K562 (cell line): ENCODE measurements at places on chromosomes 2 and 18. TPM values are rescaled to one million over a fixed set of nuclear protein-coding genes. Genes with fewer than 3 reads are reported as not detected.

DNA sequence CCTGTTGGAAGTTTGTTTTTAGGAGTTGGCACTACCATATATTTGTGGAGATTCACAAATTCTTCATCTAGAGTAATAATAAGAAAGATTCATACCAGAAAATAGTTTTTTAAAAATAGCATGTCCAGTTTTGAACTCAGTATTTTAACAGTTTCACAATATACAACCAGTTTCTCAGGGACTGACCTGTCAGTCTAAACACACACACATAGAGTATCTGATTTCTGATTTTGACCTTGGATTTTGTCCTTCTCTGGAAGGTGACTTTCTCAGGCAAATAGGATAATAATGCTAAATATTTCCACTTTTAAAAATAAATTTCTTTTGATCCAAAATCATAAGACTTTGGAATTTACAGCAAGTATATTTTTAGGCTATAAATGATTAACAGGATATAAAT is 32.0 kb downstream of the MFSD6 start:
- no peak overlapping the region for H3K4me3 ChIP-seq
- no peak overlapping the region for H3K27ac ChIP-seq
- no peak for DNase-seq
- H3K36me3 ChIP-seq, result no peaks in the 10 kb centered on the region

GRCh38 chr2:105056245-105056644 is 18.4 kb downstream of the MRPS9 start:
- no peaks in the 10 kb centered on the region; the same call in 1 of the 2 replicates for H3K4me1 ChIP-seq
- H3K4me3 ChIP-seq, result no peak overlapping the region
- H3K27ac ChIP-seq, result peak overlapping the region; percentile 3; the same call in 1 of the 3 replicates
- H3K36me3 ChIP-seq, result peaks cover 14% of the 10 kb centered on the region
- H3K27me3 ChIP-seq, result no peaks in the 10 kb centered on the region
- DNase-seq, result no peak

GRCh38 chr2:145692971-145693478 is 1173.1 kb upstream of the ZEB2 start:
- H3K36me3 ChIP-seq, result peaks cover 22% of the 10 kb centered on the region
- H3K27me3 ChIP-seq, result no peaks in the 10 kb centered on the region
- peaks cover 19% of the 10 kb centered on the region for H3K4me1 ChIP-seq
- peak overlapping the region; percentile 82 for H3K27ac ChIP-seq
- no peak overlapping the region for H3K4me3 ChIP-seq
- DNase-seq, result peak; percentile 65

DNA sequence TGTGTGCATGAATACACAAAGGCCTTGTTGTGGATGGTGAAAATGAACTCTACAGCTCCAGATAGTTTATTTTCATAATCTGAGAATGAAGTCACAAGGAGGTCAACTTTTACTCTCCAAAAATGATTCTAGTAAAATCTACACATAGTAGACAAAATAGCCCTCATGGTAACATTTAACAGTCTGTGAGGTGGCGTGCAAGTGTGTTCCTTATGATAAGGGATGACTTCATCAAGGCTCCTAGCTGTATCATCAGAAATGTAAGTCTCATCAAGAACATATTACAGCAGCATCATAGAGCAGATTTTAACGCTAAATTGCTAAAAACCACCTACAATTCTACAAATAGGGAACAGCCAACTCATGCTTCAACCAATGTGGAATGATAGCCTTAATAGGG is 72.3 kb upstream of the RIOK3 start:
- H3K27me3 ChIP-seq, result no peaks in the 10 kb centered on the region
- peak overlapping the region; percentile 35; the same call in 1 of the 3 replicates for H3K27ac ChIP-seq
- H3K4me1 ChIP-seq, result peaks cover 17% of the 10 kb centered on the region; the same call in 2 of the 3 replicates

DNA sequence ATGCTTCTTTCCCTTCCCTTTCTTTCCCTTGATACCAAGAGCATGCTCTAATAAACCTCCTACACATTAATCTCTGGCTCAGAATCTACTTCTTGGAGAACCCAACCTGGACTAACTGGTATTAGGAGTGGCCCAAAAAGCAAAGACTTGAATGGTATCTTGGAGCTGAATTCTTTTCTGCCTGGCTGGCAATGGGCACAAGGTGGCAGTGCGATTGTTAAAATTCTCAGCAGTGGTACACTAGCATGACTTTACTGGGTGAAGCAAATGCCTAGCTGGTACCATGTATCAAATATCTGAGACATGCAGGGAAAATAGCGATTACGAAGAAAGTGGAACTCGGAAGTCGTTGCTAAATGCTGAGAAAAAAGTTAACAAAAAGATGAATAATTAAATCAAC is 376.1 kb downstream of the XIRP2 start:
- H3K27me3 ChIP-seq, result no peaks in the 10 kb centered on the region
- no peak overlapping the region for H3K27ac ChIP-seq
- DNase-seq, result no peak
- H3K4me1 ChIP-seq, result no peaks in the 10 kb centered on the region
- H3K36me3 ChIP-seq, result no peaks in the 10 kb centered on the region

GRCh38 chr2:219434718-219435525 is at the start of gene SPEG:
SPEG (plus strand) TSS chr2:219434843; CDS start chr2:219434978, 135 bp downstream.
- H3K4me1 ChIP-seq, result peaks cover 23% of the 10 kb centered on the region
- H3K4me3 ChIP-seq, result no peak within 1 kb of the TSS
- no peak for DNase-seq
- H3K27ac ChIP-seq, result no peak within 1 kb of the TSS; the same call in 2 of the 3 replicates
- H3K27me3 ChIP-seq, result no peaks in the 10 kb centered on the region
- no peaks in the 10 kb centered on the region for H3K36me3 ChIP-seq

- H3K4me1 ChIP-seq, result no peaks in the 10 kb centered on the region
- H3K4me3 ChIP-seq, result no peak overlapping the region
- H3K27me3 ChIP-seq, result no peaks in the 10 kb centered on the region
- no peak for DNase-seq
- no peak overlapping the region for H3K27ac ChIP-seq
- no peaks in the 10 kb centered on the region for H3K36me3 ChIP-seq
Observed at GRCh38 chr18:66707473-66707872, 103.6 kb upstream of the CDH19 start.

DNA sequence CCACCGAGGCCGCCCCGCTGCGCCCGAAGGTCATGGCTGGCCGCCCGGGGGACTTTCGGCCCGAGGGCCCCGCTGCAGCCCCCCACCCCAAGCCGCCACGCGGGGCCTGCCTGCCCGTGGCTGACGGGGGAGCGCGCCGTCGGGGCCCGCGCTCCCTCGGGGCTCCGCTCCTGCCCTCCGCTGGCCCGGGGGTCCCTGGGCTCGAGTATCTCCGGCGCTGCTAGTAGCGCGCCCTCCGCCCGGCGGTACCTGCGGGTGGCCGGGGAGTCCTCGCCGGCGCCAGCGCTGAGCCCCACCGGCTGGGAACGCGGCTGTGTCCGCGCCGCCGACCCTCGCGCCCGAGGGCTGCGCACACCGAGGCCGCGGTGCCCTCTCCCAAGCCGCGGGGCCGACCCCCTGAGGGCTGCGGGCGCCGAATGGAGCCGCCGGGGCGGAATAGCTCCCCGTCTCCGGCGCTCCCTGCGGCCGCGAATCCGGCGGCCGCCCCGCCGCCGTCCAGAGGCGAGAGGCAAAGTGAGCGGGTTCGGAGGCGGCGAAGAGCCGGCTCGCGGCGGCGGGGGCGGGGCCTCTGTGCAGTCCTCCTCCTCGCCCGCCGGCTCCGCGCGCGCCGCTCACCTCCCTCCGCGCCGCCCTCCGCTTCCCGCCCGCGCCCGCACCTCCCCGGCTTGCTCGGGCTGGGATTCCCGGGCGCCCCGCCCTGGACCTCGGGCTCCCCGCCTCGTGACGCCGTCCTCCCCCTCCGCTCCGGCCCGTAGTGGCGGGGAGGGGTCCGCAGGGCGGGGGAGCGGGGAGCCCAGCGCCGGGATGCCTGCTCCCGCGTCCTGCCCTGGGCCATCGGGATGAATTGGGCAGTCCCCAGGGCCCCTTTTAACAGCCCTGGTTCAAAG is at the start of gene KCNG3:
KCNG3 (minus strand) TSS at position 515 of the 887 bp plus-strand sequence; CDS start at position 34, 481 bp downstream.
- H3K36me3 ChIP-seq, result no peaks in the 10 kb centered on the region
- H3K4me1 ChIP-seq, result peaks cover 17% of the 10 kb centered on the region
- peak; percentile 29 for DNase-seq
- H3K4me3 ChIP-seq, result peak within 1 kb of the TSS; percentile 36

- no peak overlapping the region for H3K27ac ChIP-seq
- H3K4me3 ChIP-seq, result no peak overlapping the region
Observed at GRCh38 chr2:44230378-44230777, 44.9 kb upstream of the SLC3A1 start.

GRCh38 chr2:68662466-68662865 is 19.1 kb downstream of the PROKR1 start:
- no peak overlapping the region for H3K27ac ChIP-seq
- no peak for DNase-seq
- no peaks in the 10 kb centered on the region for H3K27me3 ChIP-seq
- no peaks in the 10 kb centered on the region for H3K4me1 ChIP-seq
- H3K36me3 ChIP-seq, result no peaks in the 10 kb centered on the region

GRCh38 chr2:88481691-88482336 is 29.3 kb upstream of the FOXI3 start:
- H3K4me1 ChIP-seq, result no peaks in the 10 kb centered on the region; the same call in 1 of the 2 replicates
- H3K27ac ChIP-seq, result no peak overlapping the region
- H3K36me3 ChIP-seq, result no peaks in the 10 kb centered on the region
- H3K4me3 ChIP-seq, result no peak overlapping the region
- H3K27me3 ChIP-seq, result no peaks in the 10 kb centered on the region
- DNase-seq, result peak; percentile 9

DNA sequence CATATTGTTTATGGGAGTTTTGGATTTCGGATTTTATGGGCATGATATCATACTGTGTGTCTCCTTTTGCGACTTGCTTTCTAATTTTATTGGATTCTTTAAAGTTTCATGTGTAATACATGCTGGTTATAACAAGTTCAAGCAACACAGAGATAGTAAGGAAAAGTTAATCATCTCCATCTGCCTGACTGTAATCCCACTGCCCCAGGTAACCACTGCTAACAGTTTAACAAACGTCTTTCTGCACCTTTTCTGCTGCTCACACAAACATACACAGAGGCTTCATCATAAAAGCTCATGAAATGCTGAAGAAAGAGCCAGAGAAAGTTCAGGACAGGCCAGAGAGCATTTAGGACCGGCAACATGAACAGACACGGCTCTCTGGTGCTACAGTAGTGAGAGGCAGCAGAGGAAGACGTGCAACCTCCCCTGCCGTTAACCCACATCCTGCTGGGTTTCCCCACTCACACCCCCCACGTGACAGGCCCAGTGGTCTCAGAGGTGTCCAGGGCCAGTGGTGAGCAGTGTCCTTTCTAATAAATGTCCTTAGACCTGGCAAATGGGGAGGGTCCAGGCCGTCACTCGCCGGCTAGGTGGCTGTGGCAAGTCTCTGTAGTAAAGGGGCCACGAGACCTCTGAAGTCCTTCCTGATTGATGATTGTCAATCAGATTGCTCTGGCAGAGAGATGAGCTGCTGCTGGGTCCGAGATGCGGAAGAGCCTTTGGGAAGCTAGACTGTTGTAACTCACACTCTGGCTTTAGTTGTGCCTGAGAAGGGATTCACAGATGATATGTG is 43.0 kb upstream of the SLC1A4 start:
- peaks cover 37% of the 10 kb centered on the region for H3K27me3 ChIP-seq
- no peak overlapping the region for H3K4me3 ChIP-seq
- H3K36me3 ChIP-seq, result no peaks in the 10 kb centered on the region
- DNase-seq, result no peak
- no peak overlapping the region for H3K27ac ChIP-seq
- H3K4me1 ChIP-seq, result no peaks in the 10 kb centered on the region

DNA sequence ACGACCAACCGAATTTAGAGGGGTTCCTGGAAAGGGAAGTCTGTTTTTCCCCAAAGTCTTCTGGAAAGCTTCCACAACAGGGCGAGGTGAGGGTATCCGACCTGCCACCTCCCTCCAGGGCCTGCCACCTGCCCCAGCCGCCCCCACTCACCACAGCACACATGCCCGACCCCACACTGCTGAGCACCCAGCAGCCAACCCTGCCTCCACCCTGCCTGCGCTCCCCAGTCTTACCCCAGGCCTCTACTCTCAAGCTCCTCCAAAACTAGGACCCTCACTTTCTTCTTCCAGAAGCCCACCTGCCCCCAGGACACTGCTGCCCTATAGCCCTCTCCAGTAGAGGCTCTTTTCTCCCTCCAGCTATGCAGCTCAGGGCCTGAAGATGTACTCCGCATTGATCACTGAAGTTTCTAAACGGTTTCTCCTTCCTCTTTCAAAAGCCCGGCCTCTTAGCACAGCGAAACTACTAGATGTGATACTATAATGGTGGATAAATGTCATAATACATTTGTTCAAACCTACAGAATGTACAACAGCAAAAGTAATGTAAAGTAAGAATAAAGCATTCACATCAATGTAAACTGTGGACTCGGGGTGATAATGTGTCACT is 128.8 kb upstream of the SLC1A4 start:
- peak overlapping the region; percentile 29; the same call in 1 of the 2 replicates for H3K4me3 ChIP-seq
- no peak for DNase-seq
- H3K27ac ChIP-seq, result peak overlapping the region; percentile 67; the same call in 2 of the 3 replicates
- H3K27me3 ChIP-seq, result no peaks in the 10 kb centered on the region
- peaks cover 31% of the 10 kb centered on the region for H3K4me1 ChIP-seq
- no peaks in the 10 kb centered on the region for H3K36me3 ChIP-seq

DNA sequence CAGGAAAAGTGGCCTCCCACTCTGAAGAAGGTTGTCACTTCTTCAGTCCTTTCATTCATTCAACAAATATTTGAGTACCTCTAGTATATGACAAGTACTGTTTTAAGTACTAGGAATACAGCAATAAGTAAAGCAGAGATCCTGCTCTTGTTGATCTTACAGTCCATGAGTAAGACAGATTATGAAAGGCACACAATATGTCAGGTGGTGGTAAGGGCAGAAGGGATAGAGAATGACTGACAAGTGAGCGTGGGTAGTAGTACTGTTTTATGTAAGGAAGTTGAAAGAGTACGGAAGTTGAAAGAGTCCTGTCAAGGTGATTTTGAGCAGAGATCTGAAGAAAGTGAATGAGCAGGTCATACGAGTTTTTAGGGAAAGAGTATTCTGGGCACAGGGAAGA is 111.3 kb downstream of the GALNT1 start:
- no peak for DNase-seq
- no peak overlapping the region for H3K27ac ChIP-seq
- no peaks in the 10 kb centered on the region for H3K27me3 ChIP-seq
- H3K4me1 ChIP-seq, result no peaks in the 10 kb centered on the region
- no peaks in the 10 kb centered on the region; the same call in 2 of the 3 replicates for H3K36me3 ChIP-seq

GRCh38 chr2:200469708-200470211 is 40.1 kb downstream of the KCTD18 start:
- H3K36me3 ChIP-seq, result no peaks in the 10 kb centered on the region; the same call in 2 of the 3 replicates
- no peak overlapping the region for H3K4me3 ChIP-seq
- no peak overlapping the region for H3K27ac ChIP-seq
- H3K4me1 ChIP-seq, result no peaks in the 10 kb centered on the region
- no peak for DNase-seq

- H3K27ac ChIP-seq, result no peak overlapping the region
- no peaks in the 10 kb centered on the region for H3K36me3 ChIP-seq
- peaks cover 4% of the 10 kb centered on the region for H3K27me3 ChIP-seq
- no peaks in the 10 kb centered on the region for H3K4me1 ChIP-seq
Observed at GRCh38 chr2:85724731-85725181, 29.0 kb upstream of the ATOH8 start.

The TRAPPC8 gene
- 35.6 and 51.2 TPM in 2 replicates for polyA plus RNA-seq

The C2orf78 gene
- polyA plus RNA-seq, result 0.27 and 0.45 TPM in 2 replicates

The NEURL3 gene
- not detected in 2 replicates for polyA plus RNA-seq

The KIF1A gene
- polyA plus RNA-seq, result 0.12 and 0.15 TPM in 2 replicates

The DBI gene
- 186 and 194 TPM in 2 replicates for polyA plus RNA-seq

The MRPL30 gene
- 70.8 and 74.9 TPM in 2 replicates for polyA plus RNA-seq

The FAM124B gene
- polyA plus RNA-seq, result 7.4 and 8.4 TPM in 2 replicates

The PRADC1 gene
- 40.9 and 43.1 TPM in 2 replicates for polyA plus RNA-seq

The PID1 gene
- polyA plus RNA-seq, result not detected in 2 replicates

The LCT gene
- 0.03 TPM in 1 of 2 replicates, not detected in the other for polyA plus RNA-seq

The RGPD4 gene
- polyA plus RNA-seq, result not detected in 2 replicates

The CTNNA2 gene
- 0.04 TPM in 2 replicates for polyA plus RNA-seq

The CNDP1 gene
- not detected in 2 replicates for polyA plus RNA-seq

The SFT2D3 gene
- 9.6 and 11.6 TPM in 2 replicates for polyA plus RNA-seq

The KIF5C gene
- polyA plus RNA-seq, result not detected in 2 replicates

The TWIST2 gene
- not detected in 2 replicates for polyA plus RNA-seq

The DTYMK gene
- polyA plus RNA-seq, result 68.7 and 79.5 TPM in 2 replicates

The CCDC74B gene
- 1.5 and 1.6 TPM in 2 replicates for polyA plus RNA-seq

The EVX2 gene
- polyA plus RNA-seq, result not detected in 2 replicates
